ENCODE measurements at places on chromosomes 6 and 20.

DNA sequence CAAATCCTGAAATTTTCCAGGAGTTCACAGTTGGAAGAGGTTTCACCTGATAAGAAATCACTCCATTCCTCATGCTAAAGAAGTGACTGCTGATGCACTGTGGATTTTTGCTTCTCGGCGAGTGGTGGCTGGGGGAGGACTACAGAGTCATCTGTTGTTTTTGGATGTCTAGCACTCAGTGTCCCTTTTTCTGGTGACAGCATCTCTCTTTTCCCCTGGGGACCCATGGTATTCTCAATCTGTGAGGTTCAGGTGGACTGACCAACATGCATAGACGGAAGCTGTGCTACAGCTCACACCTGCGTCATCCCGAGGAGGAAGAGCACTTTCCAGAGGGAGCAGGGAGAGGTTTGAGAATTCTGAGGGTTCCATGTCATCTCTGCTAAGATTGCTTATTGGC lies 42.7 kb upstream of the ZNF831 start:
- DNase-seq = peak; percentile 25

- no peak for DNase-seq
These were observed 733.8 kb upstream of the GJE1 start for GRCh38 chr6:141398949-141399348.

- peak; percentile 94 for DNase-seq
These were observed at the start of gene TAPBP for GRCh38 chr6:33313709-33314514. Gene TAPBP, minus strand, starts transcription at chr6:33314078. Its CDS starts 37 bp downstream, at chr6:33314041.

GRCh38 chr20:881051-881782 lies 34.9 kb downstream of the ANGPT4 start:
- peak; percentile 57 for DNase-seq

DNA sequence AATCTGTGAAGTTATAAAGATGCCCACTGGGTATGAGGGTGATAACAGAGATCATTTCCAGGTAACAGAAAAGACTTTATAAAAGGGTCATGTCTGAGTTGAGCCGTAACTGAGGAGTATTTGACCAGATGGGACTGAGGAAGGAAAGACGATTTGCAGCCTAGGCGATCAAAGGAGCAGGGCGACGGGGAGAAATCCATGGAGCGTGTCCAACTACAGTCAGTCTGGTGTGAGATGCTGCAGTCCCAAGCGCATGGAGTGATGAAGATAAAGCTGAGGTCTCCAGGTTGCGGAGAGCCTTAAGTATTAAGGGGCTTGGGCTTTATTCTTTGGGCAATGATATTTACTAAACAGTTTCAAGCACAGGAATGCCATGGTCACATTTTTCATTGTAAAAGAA lies 166.7 kb downstream of the PRKN start:
- DNase-seq = no peak

- DNase-seq = no peak
These were observed 181.9 kb downstream of the ERMARD start for GRCh38 chr6:169933251-169933821.

DNA sequence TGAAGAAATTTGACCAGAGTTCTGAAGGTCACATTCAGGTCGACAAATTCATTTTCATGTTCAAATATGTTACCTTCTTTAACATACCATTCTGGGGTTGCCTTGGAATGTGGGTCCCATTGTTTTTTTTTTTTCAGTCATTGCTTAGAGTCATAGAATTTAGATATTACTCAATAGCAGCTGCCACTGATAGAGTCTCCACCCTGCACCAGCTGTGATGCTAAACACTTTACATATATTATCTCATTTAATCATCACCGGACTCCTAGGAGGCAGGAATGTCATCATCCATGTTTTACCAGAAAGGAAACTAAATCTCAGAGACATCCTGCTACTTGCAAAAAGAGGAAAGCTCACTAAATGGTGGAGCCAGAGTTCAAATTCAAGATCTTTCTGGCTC lies 204.7 kb downstream of the ESR1 start:
- DNase-seq = no peak

DNA sequence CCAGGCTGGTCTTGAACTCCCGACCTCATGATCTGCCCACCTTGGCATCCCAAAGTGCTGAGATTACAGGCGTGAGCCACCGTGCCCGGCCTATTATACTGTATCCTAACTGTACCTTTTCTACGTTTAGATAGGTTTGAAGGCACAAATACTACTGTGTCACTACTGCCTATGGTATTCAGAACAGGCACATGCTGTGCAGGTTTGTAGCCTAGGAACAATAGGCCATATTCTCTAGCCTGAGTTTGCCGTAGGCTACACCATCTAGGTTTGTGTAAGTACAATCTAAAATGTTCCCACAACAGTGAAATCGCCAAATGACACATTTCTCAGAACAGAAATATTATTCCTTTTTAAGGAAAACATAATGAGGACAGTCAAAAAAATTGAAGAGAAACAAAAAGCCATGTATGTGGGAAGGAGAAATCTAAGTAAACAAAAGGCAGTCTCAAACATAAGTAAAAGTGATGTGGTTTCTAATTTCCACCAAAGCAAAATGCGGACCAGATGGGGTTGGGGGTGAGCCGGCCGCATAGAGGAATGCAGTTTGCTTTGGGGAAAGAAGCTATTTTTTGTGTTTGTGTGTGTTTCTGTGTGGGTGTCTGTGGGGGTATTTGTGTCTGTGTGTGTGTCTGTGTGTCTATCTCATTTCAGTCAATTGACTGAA lies 192.6 kb upstream of the SALL4 start:
- DNase-seq = no peak

- DNase-seq = no peak
These were observed 296.2 kb downstream of the NRN1 start for GRCh38 chr6:5710516-5710915.

DNA sequence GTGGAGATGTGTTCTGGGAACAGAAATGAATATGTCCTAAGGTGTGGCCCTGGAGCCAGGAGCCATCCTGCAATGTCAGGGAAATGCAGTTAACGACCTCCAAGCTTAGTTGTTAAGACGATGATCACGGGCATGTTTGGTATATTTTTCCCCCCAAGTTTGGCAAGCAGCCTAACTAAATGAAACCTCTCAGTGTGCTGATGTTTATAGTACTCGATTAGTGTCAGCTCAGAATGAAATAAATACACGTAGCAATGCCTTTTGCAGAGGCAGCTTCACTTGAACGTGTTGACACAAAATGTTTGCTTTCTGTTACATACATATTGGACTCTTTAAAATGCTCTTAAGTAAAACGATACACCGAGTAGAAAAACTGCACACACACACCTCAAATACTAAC lies 76.2 kb upstream of the OLIG3 start:
- no peak for DNase-seq
